Right atrium auricular region (tissue), 2 donors: ENCODE measurements at places on chromosomes 1 and 21.
A peak's percentile ranks its signal among the peaks of the same experiment; 100 is the strongest.

GRCh38 chr1:101344745-101345144 lies 107.9 kb downstream of the S1PR1 start:
- DNase-seq: no peak

GRCh38 chr1:54253480-54253879 lies 53.5 kb downstream of the MRPL37 start:
- no peak for DNase-seq

- DNase-seq: no peak
Measured at GRCh38 chr1:42418516-42418915, 37.3 kb downstream of the ZMYND12 start.

DNA sequence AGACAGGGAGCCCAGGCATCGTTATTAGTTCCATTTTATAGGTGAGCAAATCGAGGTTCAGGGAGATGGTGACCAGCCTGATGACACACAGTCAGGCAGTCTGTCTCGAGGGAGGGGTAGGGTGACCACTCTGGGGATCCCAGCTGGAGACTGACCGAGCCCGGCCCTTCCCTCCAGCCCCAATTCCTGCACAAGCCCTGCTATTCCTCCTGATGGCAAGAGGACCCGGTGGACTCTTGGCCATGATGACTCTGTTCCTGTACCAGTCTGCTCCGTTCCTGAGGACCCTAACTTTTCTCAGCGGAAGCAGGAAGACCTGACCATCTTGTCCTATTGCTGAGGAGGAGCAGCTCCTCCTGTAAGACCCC lies 391 bp downstream of the AGT start:
- no peak for DNase-seq

- DNase-seq: no peak
Measured at GRCh38 chr1:64909031-64909430, 57.3 kb downstream of the JAK1 start.

- peak; percentile 80 for DNase-seq
Measured at GRCh38 chr1:193111641-193112090, 6.5 kb upstream of the GLRX2 start.

DNA sequence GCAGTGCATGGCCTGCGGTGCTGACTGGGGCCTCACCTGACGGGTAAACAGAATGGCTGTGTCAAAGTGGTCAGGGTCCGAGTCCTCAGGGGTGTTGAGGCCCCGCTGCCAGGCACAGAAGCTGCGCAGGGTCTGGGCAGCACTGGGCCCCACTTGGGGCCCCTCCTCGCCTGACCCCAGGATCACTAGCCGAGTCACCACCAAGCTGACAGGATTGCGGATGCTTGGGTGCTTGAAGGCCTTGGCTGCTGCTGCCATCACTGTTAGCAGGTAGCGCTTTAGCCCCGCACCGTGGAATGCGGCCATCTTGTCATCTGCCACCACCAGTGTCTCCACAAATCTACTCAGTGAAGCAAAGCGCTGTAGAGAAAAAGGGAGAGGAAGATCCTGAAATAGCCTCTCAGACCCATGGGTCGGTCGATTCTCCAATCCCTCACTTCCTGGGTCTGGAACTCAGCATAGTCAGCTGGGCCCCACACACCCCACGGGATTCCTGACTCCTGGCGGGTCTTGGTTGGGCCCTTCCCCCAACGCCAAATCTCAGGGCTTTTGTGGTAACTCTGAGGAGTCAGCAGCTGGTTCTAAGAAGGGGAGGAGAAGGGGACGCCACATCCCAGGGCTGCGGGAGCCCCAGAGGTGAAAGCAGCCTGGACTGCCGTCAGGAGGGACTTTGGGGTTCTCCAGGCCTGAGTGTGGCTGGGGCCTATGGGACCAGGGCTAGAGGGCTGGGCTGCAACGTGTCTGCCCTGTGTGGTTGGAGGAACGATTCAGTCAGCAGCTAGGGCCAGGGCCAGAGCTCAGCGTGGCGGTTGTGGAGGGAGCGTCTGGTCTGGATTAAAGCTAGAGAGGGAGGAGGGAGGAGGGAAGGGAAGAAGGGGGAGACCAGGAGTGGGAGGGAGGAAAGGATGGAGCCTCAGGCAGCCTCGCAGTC lies 2.1 kb downstream of the ADAMTS4 start:
- DNase-seq: no peak

DNA sequence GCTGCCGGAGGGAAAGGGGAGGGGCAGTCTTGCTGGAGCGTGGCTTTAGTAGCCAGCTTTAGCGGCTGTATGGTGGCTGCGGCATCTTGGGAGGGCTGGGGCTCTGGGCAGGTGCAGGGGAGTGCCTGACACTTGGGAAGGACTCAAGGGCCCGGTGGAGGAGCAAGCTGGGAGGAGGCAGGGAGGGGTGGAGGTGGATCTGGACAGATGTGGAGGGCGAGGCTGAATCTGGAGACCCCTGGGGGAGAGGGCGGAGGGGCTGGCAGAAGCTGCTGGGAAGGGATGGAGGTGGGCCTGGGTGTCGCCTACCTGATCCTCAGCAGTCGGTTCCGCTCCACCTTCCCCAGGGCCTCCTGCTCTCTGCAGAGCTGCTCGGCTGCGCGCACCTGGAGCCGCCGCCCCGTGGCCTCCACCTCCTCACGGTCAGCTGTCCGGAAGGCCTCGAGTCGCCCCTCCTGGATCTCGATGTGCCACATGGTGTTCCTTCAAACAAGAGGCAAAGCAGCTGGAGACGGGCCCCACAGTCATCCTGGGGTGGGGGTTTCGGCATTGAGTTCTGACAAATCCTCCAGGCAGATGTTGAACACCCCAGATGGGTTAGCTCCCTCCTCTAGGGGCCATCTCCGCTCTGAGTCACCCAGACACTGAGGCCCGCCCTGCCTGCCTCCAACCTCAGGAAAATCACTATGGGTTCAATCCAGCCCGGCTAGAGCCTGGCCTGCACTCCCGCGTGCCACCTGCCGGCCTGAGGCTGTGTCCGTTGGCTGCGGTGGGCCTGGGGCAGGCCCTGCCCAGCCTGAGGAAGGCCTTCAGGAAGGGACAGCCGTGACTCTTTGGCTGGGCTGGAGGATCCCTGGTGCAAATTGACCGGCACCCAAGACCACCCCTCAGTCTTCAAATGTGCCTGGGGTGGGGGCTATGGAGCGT lies 29.6 kb downstream of the CFAP74 start:
- no peak for DNase-seq

- no peak for DNase-seq
Measured at GRCh38 chr1:98049370-98050135, 128.7 kb upstream of the DPYD start.

- no peak for DNase-seq
Measured at GRCh38 chr1:43547538-43548072, 16.9 kb downstream of the PTPRF start.

DNA sequence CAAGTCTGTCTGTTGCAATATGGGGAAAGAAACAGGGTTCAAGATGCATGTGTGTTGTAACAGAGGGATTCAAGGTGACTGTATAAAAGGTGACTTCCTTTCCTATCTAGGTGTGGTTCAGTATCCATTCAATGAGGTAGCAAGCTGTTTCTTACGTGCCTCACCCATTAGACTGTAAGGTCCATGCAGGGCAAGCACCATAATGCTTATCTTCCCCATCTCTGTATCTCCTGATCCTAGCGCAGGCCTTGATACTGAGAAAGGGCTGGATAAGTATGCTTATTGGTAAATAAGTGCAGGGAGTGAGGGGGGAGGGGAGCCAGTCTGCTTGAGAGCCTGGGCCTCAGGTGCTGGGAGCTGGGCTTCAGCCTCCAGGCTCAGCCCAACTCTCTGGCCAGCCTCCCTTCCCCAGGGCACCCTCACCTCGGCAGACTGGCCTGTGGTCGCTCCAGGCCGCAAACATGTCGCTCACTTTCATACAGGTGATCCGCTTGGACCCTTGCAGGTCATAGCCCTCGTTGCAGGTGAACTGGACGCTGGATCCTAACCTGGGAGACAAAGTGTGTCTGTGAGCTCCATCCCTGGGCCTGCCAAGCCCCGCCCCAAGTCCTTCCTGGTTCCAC lies 44.5 kb upstream of the HMGB4 start:
- peak; percentile 23 for DNase-seq

GRCh38 chr1:244347942-244348341 lies 103.8 kb downstream of the ADSS2 start:
- peak; percentile 36 for DNase-seq

DNA sequence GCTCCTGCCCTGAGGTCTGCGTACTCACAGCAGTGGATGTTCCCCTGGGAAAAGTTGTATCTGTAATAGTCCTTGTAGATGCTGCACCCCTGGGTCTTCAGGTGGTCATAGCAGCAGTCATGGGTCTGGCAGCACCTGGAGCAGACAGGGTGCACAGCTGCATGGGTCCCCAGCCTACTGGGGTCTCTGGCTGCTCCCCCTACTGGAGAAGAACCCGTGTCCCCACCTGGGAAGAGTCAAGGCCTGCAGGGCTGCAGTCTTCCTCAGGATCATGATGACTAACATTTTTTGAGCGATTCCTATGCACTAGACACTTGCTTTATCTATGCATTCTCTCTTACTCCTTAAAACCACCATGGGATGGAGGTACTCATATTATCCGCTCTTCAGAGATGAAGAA lies 3.9 kb downstream of the PLA2G2D start:
- DNase-seq: no peak

DNA sequence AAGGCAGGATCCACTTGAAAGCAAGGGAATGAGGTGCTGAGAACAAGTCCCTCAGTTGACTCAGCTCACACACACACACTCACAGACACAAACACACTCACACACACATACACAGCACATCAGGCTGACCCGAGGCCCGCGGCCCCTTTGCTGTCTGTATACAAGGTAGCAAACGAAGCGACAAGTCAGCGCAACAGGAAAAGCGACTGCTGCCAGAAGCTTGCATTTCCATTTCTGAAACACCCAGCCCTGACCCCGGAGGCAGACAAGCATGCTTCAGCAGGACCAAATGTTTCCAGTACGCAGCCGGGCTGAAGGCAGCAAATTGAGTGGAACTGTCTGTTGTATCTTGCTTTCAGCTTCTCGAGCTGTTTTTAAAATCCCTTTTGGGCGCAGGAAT lies 501.6 kb downstream of the NPHP4 start:
- DNase-seq: no peak

DNA sequence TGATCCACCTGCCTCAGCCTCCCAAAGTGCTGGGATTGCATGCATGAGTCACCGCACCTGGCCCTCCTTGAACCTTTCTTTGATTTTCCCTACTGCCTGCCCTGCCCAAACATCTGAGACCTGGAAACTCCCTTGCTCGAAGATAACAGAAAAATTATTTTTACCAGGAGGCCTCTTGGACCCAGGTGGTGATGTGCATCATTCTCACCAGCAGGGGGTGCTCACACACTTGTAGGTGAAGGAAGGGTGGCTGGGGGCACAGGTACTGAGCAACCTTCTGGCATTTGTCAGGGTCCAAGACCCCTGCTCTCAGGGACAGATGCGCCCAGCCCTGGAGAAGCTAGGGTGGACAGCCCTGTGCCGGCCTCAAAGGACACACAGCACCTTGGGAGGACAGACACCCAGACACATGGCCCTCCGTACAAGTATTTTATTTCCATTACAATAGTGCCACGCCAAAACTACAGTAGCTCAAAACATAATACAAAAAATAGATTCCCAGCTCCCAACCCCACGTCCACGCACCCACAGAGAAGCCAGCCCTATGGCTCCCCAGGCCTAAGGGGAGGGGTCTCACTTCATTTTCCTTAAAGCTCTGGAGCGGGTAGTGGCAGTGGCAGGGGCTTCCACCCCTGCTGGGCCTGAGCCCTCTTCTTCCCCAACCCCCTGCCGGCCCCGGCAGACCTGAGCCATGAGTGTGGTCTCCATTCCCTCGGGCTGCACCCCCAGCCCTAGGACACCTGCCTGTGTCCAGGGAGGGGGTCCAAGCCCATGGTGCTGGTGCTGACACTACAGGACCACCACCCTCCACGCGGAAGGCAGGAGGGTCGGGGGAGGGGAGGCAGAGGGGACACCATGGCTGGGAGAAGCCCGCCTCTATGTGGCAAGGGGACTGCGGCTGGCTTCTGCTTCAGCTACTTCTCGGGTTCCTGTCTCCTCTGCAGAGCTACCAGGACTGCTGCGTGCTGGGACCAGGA lies 40.4 kb upstream of the EIF4G3 start:
- no peak for DNase-seq

- no peak for DNase-seq
Measured at GRCh38 chr1:100377590-100378361, 25.5 kb downstream of the CDC14A start.

DNA sequence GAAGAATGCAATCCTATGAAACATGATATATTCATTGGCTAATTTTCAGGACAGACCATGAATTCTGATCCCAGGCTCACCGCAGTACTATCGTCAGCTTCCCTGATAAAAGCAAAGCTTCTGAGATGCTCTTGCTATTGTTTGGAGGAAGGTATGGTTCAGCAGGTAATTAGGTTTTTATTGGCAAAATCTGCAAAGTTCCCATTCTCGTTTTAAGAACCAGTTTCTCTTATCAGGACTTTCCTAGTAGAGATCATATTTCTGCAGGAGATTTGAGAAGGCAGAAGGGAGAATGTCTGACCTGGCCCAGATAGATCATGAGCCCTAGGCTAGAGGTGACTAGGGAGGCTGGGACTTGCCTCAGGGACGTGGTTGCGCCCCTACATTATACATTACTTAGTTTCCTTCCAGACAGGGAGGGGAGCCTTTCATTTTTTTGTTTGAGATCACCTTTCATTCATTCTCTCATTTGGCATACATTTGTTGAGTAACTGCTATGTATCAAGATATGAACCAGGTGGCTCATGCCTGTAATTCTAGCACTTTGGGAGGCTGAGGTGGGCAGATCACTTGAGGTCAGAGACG lies 108.8 kb downstream of the NRIP1 start:
- DNase-seq: no peak

- no peak for DNase-seq
Measured at GRCh38 chr1:184507604-184508280, 120.9 kb downstream of the C1orf21 start.

- DNase-seq: no peak
Measured at GRCh38 chr21:17139696-17140095, 373.1 kb upstream of the CXADR start.

- DNase-seq: no peak
Measured at GRCh38 chr21:25487046-25487594, 120.2 kb downstream of the MRPL39 start.

GRCh38 chr1:112528076-112528475 lies 19.3 kb downstream of the WNT2B start:
- no peak for DNase-seq

GRCh38 chr1:99737016-99737415 lies 29.4 kb downstream of the FRRS1 start:
- no peak for DNase-seq

GRCh38 chr1:168373869-168374268 lies 93.2 kb downstream of the TBX19 start:
- DNase-seq: no peak

- peak; percentile 11 for DNase-seq
Measured at GRCh38 chr21:36913247-36914169, 53.0 kb downstream of the HLCS start.

GRCh38 chr1:29473161-29473855 lies 237.0 kb downstream of the PTPRU start:
- no peak for DNase-seq
